ENCODE measurements at places on chromosomes 5 and 9.

- DNase-seq, result no peak
Measured at GRCh38 chr5:111741278-111741677, 15.7 kb downstream of the NREP start.

GRCh38 chr9:4962085-4962484, 23.0 kb upstream of the JAK2 start:
- DNase-seq, result no peak

GRCh38 chr5:102911973-102912372, 156.9 kb downstream of the PAM start:
- no peak for DNase-seq

GRCh38 chr9:92887880-92888338, 10.1 kb upstream of the ZNF484 start:
- DNase-seq, result no peak

DNA sequence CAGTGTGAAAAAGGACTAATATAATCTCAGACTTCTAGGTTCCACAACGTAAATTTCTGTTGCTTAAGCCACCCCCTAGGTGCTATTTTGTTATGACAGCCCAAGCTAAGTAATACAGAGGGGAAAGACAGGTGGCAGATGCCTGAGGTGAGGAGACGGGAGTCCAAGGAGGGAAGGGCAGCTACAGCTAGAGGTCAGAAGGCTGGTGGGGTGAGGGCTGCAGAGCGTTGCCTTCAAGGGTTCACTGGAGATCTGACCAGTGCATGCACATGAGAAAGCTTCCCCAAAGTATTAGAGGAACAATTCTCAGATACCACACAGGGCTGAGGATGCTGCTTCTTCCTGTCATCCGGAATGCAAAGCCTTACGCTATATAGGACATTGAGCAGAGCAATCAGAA, 104.7 kb upstream of the IRX4 start:
- DNase-seq, result no peak

- no peak for DNase-seq
Measured at GRCh38 chr9:15915711-15916110, 362.9 kb downstream of the CCDC171 start.

GRCh38 chr9:72557549-72557948, 36.1 kb downstream of the TMC1 start:
- no peak for DNase-seq

DNA sequence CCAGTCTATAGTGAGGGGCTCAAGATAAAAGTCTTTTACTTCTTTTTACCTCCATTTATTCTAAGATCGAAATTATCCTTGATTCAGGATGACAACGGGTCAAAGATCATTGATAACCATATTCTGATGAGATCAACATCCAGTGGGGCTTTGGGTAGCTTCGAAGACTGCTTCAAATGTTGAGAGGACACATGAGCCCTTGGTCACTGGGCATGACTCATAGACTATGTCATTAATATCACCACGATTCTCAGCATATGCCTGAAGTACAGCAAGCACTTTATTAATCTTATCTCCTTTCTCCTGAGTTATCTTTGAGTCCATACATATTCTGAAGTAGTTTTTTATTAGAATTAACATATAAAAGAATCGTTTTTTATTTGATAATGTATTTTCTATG, 117.1 kb upstream of the DAB2 start:
- no peak for DNase-seq

DNA sequence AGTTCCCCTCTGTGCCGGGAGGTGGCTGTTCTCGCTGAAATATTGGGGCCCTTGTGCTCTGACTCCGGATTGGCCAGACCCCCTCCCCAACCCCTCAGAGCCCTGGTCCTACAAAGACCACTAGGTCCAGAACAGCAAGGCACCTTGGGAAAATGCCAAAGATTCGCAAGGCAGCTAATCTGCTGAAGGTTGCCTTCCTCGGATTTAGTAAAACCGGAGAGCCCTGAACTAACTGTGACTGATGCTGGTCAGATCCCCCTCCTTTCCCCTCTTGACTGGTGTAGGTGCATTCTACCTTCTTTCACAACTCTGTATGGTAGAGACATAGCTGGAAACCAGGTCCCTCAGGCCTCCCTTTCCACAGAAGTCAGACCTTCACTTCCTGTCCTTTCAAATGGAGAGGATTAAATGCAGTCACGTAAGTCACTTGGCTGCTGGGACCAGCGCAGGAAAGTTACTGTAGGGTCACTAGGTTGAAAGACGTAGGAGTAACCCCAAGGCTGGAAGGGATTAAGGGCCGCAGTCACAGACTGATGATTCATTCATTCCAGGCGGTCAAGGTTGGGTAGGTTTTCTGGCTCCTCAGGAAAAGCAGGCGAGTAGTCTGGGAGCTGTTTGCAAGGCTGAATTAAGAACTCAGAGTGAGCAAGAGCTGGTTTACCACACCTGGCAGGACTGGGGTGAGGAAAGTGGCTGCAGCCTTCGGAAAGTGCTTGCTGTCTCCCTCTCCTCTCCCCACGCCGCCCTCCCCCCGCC, 5.3 kb downstream of the BARX1 start:
- DNase-seq, result no peak

- no peak for DNase-seq
Measured at GRCh38 chr9:17291766-17292165, 156.9 kb downstream of the CNTLN start.

GRCh38 chr9:133760713-133761290, 22.6 kb upstream of the SARDH start:
- peak; percentile 6 for DNase-seq
